GM23248 (cell line): ENCODE measurements at places on chromosomes 5 and 9. TPM values are rescaled to one million over a fixed set of nuclear protein-coding genes. Genes with fewer than 3 reads are reported as not detected.
A peak's percentile ranks its signal among the peaks of the same experiment; 100 is the strongest.

GRCh38 chr5:33346534-33346933 is 94.2 kb upstream of the TARS1 start:
- DNase-seq: no peak

GRCh38 chr9:36268007-36268427 is 9.8 kb upstream of the GNE start:
- peak; percentile 75 for DNase-seq

NMUR2 gene
- polyA plus RNA-seq: not detected in 2 replicates

DNA sequence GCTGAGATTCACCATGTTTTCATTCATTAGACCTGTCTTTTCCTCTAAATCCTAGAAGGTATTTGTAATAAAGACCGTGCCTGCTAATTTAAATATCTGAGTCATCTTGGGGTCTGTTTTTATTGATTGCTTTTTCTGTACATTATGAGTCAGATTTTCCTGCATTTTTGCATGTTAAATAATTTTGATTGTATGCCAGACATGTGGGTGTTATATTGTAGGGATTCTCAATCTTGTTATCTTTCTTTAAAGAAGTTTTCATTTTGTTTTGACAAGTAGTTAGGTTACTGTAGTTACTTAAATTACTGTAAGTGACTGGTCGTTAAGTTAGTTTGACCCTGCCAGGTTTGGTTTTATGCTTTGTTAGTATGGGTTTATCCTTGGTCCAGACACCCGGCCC is 35.1 kb downstream of the EXOSC2 start:
- DNase-seq: peak; percentile 88

GRCh38 chr9:35616681-35617459 is 1.3 kb downstream of the CD72 start:
- DNase-seq: peak; percentile 79

GRCh38 chr5:53261245-53261644 is 151.7 kb upstream of the MOCS2 start:
- DNase-seq: peak; percentile 12

FRMPD1 gene
- polyA plus RNA-seq: not detected in 2 replicates

- no peak for DNase-seq
Measured at GRCh38 chr5:132800545-132800944, 12.6 kb upstream of the SOWAHA start.

DNA sequence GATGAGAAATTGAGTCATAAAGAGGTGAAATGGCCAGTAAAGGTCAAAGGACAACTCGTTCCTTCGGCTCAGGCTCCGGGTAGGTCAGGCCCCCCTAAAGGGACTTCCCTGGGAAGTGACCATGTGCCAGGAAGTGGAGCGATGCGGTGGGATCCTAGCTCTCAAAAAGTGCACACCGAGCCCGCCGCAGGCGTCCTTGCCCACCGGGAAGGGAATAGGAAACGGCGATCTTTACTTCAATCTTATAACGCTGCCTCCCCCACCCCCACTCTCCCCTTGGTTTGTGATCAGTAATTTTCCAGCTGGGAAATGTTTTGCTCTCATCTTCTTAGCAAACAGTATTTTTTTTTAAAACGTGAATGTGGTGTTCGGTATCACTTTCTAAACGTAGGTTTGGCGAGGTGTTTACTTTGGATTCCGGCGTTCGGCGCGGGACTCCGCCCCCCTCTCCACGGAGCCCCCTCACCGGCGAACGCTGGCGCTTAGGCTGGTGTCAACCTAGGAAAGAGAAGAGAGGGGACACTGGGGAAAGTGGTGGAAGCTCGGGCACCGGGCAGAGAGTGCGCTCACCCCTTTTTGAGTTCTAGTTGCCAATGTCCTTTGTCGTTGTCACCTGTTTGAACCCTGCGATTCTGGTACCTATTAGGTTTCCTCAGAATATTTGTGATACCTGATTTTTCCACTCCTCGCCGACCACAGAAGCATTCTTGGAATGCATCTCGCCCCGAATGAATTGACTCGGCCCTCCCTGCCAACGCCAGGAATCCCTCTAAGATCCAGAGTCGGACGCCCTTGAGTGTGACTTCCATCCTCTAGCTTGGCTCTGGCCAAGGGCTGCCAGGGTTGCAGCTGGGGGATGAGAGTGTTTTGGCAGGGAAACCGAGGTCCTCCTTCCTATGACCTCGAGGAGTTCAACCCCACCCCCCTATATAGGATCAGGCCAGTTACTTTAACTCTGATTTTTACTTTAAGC is 1.8 kb upstream of the KLF4 start:
- DNase-seq: peak; percentile 53

- peak; percentile 48 for DNase-seq
Measured at GRCh38 chr9:135536216-135536615, 9.7 kb upstream of the OBP2A start.

DNA sequence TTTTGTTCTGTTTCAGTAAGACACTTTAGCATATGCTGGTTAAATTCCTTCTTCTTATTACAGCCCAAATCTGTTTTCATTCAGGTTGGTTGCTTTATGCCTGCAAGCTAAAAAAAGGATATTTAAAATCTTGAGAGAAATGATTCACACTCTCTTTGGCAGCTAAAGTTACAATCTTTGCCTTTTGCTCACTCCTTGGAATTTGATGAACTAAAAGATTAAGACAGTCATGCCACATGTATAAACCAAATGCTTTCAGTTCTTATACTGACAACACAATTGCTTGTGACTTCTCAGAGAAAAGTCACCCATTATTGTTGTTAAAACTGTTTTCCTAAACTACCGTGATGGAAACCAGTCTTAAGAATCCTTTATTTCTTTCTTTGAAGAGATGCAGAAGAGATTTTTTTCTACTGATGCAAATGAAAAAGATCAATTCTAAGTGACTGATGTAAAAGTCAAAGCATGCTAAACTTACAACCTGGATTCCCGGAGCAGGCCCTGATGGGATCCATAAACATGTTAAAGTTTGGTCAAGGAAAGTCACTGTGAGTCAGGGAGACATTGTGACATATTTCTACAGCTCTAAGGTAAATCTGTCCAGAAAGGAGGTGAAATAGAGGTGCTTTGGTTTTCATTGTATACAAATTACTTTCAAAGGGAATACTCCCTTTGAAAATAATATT is 144.2 kb upstream of the CDH10 start:
- peak; percentile 93 for DNase-seq

DNA sequence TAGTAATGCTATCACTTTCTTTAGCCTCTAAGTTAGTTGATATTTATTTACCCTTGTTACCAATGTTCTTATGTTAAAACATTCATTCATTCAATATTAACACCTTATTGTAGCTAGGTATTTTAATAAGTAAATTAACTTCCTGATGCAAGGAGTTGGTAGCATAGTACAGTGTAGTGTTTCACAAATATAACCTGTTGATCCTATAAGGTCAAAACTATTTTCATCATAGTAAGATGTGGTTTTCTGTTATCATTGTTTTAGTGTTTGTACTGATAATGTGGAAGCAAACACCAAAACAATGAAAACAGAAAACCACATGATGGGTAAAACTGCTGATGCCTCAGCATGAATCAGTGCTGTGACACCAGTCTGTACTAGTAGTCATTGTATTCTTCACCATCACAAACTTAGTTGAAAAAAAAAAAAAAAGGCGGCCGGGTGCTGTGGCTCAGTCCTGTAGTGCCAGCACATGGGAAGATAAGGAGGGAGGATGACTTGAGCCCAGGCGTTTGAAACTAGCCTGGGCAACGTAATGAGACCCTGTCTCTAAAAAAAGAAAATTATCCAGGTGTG is 36.5 kb downstream of the ZCCHC7 start:
- peak; percentile 51 for DNase-seq

- DNase-seq: peak; percentile 55
Measured at GRCh38 chr5:96648593-96648992, 13.6 kb upstream of the CAST start.

PITX1 gene
- polyA plus RNA-seq: not detected in 2 replicates

DNA sequence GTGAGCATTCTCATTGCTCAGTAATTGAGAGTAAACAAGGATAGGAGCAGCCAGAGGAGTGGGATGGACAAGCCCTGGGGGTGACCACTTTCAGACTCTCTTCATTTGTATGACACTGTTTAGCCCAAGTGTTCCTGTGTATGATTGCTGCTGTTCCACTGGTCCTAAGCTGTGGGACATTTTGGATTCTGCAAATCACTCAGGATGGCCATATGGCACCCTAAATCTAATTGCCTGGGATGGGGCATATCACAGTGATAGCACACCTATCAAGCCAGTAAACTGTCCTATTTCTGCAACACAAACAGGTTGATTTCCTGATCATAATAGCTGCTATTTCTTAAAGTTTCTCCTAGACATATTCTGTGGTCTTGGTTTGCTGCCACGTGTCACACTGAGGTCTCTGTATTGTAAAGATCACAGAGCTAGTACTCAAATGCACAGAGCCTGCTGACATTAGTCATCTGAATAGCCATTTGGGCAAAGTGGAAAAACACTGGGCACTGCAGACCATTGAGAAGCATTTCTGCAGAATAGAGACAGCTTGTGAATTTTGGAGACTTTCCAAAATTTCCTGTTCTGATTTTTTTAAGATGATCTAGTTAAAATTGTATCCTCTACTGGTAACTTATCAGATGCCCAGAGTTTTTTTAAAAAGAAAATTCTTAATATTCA is 320.2 kb downstream of the RFX3 start:
- peak; percentile 13 for DNase-seq

TLR4 gene
- polyA plus RNA-seq: 5.1 TPM in 2 replicates

DNA sequence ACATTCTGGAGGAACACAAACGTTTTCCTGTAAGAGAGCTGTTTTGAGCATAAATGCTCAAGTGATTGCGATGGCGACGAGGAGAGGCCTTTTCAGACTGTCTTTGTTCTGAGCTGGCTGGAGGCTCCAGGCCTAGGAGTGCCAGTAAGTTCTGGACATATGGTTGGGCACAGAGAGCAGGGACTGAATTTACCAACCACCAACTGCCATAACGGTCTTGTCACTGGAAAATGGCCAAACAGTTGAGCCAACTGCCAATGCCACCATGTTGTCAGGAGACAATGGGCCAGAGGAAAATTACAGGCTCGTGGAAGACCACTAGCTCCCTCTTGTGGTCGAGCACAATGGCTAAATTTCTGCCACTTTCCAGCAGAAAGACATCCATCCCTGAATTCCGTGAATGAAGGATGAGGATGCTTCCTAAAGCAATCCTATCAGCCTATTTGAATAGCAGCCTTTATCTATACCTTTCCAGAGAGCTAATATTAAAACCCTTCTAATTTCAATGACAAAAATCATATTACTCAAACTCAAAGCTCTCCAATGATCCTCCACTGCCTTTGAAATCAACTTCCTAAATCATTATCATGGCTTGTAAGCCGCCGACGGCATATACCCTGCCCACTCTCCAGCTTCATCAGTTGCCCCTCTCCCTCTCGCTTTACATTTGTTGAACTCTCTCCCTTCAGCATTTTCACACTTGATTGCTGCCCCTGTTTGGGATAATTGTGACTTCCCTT is 66.9 kb upstream of the GLIS3 start:
- DNase-seq: peak; percentile 70

DNA sequence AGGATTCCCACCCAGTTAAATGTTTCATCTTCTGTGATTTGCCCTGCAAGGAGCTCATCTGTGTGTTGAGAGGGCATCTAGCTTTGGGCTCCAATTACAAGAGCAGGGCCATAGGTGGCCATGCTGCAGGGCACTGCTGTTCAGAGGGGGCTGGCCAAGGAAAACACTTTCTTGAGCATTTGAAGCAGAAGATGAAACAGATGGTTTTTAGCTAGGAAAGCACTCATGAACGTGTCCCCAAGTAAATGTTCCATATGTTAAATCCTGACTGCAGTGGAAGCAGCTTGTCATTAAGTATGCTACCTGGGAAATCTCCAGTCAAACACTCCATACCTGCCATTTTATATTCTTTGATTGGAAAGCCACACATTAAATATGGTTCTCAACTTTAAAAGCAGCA is 176.6 kb downstream of the FBXL7 start:
- DNase-seq: no peak

DNA sequence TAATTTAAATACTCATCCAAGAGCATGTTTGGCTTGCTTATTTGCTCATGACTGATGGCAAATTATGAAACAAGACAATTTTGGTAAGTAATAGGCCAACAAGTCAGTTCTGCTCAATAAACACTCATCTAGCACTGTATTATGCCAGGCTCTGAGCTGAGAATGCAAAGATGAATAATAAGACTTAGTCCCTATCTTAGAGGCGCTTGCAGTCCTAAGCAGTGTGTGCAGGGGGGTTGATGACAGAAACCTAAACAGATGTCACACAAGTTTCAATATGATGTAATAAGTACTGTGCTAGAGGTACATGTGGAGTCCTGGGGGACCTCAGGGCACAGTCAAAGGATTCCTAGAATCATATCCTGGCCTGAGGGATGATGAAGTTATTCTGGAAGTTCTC is 287.6 kb upstream of the ADRA1B start:
- DNase-seq: no peak

MARCOL gene
- polyA plus RNA-seq: not detected in 2 replicates

ENHO gene
- 0.35 TPM in 1 of 2 replicates, not detected in the other for polyA plus RNA-seq

DNA sequence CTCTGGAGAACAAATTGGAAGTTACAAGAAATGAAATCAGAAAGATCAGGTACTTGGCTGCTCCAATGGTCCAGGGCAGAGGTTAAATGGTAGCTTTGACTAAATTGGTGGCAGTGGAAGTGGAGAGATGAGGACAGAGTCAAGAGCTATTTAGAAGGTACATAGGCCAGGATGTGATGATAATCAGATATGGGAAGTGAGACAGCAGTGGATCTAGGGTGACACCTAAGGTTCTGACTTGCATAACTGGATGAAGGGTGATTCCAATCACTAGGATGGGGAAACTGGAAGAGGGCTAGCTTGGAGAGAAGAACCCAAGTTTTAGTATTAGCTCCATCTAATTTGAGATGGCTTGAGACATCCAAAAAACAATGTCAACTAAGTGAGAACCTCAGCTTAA is 24.0 kb upstream of the NDUFB6 start:
- no peak for DNase-seq

DNA sequence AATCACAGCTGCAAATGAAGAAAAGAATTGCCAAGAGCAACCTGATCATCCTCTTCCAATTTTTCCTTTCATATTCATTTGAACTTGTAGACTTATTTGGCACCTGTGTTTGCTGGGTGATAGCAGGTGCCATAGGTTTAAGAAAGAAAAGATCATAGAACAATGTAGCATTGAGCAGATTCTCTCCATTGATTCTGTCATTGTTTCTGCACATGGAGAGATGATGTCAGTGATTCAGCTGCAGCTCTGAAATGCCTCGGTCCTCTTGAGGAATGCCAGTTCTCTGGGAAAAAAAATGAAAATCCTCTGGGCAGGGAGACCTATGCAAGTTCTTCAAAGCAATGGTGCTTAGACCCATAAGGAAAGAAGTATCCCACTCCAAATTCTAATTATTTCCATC is 418.1 kb upstream of the KLF4 start:
- no peak for DNase-seq

DNA sequence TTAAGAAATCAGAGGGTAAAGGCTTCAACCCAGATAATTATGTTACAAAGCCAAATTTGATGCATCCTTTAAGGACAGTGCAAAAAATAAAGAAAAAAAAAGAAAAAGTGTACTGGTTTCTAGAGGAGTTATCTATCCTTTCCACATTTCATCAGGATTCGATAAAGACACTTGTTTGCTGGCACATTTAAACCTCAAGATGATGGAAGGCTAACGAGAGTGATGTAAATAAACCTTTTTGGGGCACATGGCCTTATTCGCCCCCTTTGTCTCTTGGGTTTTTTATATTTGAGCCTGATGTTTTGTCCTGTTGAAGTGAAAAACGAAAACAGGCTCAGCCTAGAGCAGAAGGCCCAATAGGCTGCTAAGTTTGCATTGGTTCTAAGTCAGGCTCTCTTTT is 416.5 kb downstream of the TAF11L14 start:
- no peak for DNase-seq

ANKRD31 gene
- 0.06 TPM in 1 of 2 replicates, not detected in the other for polyA plus RNA-seq
